ENCODE measurements at places on chromosomes 13 and 19.

DNA sequence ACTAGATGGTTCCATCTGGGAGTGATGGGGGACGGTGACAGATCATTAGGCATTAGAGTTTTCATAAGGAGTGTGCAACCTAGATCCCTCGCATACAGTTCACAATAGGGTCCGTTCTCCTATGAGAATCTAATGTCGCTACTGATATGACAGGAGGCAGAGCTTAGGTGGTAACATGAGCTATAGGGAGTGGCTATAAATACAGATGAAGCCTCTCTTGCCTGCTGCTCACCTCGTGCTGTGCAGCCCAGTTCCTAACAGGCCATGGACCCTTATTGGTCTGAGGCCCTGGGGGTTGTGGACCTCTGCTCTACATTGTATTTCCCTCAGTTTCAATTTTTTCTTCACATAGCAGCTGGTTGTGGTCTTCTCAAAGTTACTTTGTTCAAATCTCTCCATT is 56.5 kb downstream of the CDK8 start:
- no peak for DNase-seq

GRCh38 chr13:109408591-109409382 is 377.6 kb downstream of the IRS2 start:
- peak; percentile 32 for DNase-seq

- no peak for DNase-seq
Measured at GRCh38 chr19:1856345-1856697, 7.1 kb downstream of the KLF16 start.

- no peak for DNase-seq
Measured at GRCh38 chr19:8210421-8211101, 1.4 kb downstream of the CERS4 start.

GRCh38 chr13:70324519-70324918 is 216.3 kb upstream of the KLHL1 start:
- DNase-seq = no peak

DNA sequence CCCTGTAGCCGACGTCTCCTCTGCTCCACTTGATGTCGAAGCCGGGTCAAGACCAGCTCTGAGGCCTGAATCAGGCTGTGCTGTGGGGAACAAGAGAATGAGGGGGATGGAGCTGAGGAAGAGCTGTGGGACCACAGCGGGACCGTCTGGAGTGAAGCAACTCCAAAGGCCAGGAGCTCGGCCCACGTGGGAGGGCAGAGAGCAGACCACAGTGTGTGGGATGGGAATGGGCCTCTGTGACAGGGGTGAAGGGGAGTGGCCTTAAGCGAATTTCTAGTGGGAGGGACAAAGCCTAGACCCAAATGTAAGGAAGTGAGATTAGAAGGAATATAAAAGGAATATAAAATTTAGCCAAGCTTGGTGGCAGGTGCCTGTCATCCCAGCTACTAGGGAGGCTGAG is 3.8 kb upstream of the SLC8A2 start:
- DNase-seq = no peak

DNA sequence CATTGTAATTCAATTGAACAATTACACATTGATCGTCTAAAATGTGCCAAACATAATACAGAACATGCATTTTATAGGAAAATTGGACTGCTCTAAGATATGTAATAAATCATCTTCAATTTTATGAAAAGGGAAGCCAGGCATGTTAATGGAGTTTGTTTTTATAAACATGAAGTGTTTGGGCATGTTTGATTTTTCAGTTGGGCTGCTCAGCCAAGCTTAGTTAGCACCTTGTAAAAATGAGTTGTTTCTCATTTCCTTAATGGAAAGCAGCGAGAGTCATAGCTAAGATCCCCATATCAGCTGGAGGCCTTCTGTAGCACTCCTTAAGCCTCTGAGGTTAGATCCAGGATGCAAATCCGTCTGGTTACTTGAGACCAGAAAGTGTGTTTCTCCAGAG is 422.3 kb downstream of the SPRY2 start:
- DNase-seq = no peak

DNA sequence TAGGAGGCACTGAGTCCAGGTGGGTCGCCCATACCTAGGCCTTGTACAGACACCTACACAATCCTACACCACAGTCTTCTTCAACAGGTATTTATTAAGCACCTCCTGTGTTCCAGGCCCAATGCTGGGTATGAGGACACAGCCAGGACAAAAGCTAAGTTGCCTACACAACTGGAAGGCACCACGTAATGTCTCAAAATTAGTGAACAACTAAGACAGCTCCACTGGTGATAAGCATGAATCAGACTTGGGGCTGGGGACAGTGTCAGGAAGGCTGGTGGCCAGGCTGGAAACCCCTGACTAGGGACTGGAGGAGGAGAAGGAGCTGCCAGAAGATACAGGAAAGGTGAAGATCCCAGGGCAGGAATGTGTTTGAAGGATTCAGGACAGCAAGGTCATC is 2.4 kb downstream of the SMIM24 start:
- no peak for DNase-seq

DNA sequence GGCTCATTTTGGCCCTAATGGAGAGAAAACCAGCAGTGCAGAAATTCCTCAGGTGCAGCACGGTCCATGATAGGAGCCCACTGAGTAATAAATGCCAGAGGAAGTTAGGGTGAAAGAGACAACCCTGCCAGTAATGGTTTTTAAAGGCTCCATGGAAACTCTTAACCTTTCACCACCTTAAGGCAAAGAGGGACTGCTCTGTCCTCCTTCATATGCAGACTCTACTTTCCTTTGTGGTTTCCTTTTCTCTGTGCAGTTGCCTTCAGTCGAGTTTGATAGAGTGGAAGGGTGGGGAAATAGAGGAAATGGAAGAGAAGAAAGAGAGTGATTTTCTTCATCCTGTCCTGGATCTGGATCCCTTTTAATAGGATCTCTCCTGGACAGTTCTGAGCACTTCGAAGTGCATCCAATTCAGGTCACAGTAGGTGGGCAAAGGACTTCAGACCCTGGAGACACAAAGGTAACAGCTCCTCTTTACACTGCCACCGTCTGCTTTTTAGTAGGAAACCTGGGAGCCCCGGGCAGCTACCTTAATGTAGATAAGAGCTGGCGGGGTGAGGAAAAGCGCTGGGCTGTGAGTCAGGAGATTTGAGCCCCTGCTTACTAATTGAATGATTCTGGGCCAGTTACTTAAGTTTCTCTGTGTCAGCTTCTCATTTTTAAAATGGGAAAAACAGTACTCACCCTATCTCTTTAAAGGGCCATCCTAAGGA is 294.8 kb downstream of the KCNRG start:
- no peak for DNase-seq

- no peak for DNase-seq
Measured at GRCh38 chr19:47266401-47266941, 8.2 kb upstream of the INAFM1 start.

GRCh38 chr13:25871389-25872125 is 180.3 kb downstream of the SHISA2 start:
- no peak for DNase-seq

GRCh38 chr19:56822755-56823154 is 17.8 kb downstream of the PEG3 start:
- no peak for DNase-seq

DNA sequence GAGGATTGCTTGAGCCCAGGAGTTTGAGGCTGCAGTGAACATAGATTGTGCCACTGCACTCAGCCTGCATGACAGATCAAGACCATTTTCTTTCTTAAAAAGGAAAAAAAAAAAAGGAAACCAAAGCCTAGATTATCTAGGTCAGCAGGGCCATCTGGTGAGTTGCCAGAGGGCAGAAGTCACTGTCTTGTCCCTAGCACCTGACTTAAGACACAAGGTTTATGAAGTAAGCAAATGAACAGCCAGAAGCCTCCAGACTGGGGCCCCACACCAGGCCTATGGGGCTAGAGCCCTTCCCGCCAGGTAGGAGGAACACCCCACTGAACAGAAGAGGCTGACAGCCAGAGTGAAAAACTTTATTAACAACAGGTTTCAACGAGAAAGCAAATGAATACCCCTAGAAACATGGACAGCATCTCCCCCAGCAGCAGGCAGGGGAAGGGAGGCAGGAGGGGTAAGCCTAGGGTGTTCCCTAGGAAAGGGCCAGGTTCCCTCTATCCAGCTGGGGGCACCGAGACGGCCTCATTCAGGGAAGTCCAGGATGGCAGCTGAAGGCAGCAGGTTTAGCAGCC is 1.2 kb downstream of the WDR83 start:
- no peak for DNase-seq

GRCh38 chr13:31204592-31204991 is 4.8 kb downstream of the B3GLCT start:
- peak; percentile 86 for DNase-seq

GRCh38 chr19:35514282-35514809 is 897 bp upstream of the DMKN start:
- DNase-seq = no peak

- DNase-seq = no peak
Measured at GRCh38 chr19:57363688-57364181, 384 bp downstream of the TRAPPC2B start.

DNA sequence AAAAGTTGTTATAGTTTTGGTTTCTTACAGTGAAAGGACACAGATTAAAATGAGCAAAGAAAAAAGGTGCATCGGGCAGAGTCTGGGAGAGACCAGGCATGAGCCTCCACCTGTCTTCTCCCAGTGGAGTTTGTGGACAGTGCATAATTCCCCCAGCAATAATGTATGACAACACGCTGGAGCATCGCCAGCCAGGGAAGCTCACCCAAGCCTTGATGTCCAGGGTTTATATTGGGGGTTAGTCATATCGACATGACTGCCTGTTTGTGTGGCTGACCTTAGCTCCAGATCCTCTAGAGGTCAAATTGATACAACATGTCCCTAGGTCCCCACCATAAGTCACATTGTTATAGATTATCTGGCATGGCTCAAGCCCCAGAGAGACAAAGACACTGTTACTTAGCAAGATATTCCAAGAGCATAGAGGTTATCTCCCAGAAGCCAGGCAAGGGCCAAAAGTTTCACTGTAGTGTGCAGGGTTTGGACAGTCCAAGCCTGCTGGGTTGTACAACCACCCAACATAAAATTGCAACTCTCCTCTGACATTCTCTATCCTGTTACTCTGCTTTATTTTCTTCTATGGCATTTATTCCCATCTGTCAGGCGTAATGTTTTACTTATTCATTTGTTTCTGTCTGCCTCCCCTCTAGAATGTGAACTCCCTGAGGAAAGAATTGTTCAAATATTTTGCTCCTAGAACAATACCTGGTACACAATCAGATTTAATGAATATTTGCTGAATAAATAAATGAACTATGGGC is 5.6 kb upstream of the KLK13 start:
- DNase-seq = no peak

- no peak for DNase-seq
Measured at GRCh38 chr13:102768909-102769308, 4.7 kb downstream of the TEX30 start.

DNA sequence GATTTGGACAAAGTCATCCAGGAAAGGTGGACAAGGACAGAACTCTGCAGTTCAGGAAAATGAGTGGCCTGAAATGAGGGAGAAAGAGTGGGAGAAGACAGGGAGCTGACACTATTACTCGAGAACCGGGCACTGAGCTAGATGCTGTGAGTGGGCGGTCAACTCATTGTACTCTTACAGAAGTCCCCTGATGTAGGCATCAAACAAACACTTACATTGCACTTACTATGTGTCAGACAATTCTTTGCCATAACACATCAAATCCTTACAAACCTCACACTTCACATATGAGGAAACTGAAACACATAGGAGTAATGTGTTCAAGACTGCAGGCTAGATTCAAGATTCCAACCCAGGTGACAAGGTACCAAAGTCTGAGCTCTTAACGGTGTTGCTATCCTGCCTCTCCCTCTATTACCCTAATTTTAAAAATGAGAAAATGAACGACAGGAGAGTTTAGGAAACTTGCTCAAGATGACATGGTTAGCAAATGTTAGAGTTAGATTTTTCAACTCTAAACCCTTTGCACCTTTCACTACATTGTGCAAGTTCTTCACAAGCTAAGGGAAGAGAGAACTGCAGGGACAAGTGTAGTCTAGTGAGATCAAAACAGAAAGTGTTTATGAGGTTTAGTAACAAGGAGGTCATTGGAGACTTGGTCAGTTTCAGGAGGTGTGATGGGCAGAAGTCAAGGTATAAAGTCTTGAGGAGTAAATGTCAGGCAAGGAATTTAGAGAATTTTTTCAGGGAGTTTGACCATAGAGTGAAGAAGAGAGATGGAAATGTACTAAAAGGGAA is 4.9 kb upstream of the MEDAG start:
- DNase-seq = no peak

DNA sequence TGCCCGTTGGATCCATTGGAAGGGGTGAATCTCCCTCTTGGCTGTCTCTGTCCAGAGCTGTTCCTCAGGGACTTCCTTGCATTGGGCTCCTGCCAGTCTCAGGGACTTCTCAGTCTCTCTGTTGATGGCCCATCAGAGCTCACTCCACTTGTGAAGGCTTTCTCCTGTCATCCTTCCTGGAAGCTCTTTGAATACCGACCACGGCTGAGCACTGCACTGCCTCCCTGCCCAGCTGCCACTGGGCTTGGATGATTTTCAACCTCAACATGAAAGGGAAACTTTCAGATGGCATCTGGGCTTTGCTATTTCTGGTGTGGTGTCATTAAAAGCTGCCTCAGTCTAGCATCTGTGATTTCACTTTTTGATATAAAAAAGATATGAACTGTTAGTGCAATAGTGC is 66.1 kb upstream of the ANKRD10 start:
- DNase-seq = no peak

- DNase-seq = no peak
Measured at GRCh38 chr13:40383132-40383531, 283.3 kb downstream of the FOXO1 start.

DNA sequence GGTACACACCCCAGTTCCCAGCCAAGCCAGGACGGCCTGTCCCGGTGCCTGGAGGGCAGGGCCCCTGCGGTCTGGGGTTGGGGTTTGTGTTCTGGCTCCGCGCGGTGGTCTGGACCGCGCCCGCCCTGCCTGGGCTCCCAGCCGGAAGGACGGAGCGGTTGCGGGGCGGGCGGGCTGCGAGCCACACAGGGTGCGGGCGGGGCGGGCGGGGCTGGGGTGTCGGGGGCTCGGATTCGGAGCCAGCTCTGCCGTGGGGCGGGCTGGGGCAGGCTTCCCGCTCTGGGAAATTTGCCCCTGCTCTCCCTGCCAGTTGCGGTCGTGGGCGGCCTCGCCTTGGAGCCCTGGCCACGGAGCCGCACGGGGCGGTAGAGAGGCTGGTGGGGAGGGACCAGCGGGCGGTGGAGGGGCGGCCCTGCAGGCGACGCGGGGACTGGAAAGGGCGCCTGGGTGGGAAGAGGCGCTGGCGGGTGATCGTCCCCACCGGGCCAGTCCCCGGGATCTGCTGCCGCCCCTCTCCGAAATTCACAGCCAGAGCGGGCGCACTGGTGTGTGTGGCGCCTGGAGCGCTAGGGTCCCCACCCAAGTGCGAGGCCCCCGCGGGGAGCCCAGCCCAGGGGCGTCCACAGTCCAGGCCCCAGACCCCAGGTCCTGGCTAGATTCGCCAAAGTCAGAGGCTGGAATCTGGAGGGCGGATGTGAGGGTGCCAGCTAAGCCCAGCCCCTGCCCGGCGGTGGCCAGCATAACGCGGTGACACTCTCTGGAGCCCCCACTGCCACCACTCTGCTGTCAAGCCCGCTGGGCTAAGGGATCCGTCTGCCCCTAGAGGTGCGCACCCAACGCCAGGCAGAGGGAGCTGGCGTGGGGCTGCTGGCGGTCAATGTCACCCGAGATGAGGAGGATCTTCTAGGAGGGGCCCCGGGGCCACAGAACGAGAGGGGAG is 11.0 kb upstream of the ZNF492 start:
- DNase-seq = no peak

GRCh38 chr13:35512271-35512920 is 35.9 kb upstream of the MAB21L1 start:
- peak; percentile 86 for DNase-seq

All from renal cortical epithelial cell (primary cell).